MG63 (cell line): ENCODE measurements at places on chromosomes 3 and 15. TPM values are rescaled to one million over a fixed set of nuclear protein-coding genes. Genes with fewer than 3 reads are reported as not detected.

- DNase-seq = no peak
These were observed 132.9 kb downstream of the GABRB3 start for GRCh38 chr15:26639966-26640365.

MYL3 gene
- not detected in 2 replicates for total RNA-seq

- no peak for DNase-seq
These were observed 88.2 kb downstream of the FBN1 start for GRCh38 chr15:48557335-48557734.

DNA sequence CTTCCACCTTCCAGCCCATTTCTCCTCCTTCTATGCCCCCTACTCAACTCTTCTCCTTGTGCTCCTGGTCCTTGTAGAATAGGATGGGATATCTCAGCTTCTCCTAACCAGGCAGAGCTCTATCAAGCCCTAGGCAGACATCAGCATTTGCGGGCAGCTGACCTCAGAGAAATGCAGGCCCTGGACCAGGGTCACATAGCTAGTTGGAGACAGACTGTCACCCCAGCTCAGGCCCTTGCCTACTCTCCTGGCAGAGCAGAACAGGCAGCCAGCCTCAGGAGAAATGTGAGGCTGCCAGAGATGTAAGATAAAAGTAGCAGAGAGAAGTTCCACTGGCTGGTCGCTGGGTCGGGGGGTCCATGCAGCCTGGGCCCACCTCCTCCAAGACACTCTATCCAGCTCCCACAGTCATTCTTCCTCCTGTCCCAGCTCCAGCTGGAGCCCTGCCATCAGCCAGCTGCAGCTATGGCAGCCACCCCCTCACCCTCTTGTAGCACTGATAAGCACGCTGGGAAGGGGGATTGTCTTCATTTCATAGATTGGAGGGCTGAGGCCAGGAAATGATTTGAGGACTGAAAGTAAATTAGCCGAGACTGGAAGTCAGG, 4.0 kb downstream of the CYP8B1 start:
- DNase-seq = no peak

- DNase-seq = no peak
These were observed 5.5 kb upstream of the PLXND1 start for GRCh38 chr3:129611812-129612533.

DNA sequence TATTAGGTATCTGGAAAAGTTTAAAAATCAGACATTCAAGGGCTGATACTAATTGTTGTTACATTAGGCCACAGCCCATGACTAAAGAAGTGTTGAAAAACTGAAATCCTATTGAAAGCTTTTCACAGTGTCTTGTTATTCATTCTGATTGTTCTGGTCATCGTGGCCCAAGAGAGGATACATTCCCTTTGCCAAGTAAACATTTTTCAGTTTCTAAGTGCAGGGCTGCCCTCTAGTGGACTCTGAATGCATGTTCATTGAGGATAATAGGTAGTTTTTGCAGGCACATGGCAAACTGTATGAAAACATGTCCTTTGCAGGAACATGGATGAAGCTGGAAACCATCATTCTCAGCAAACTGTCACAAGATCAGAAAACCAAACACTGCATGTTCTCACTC, 181.1 kb downstream of the MYRIP start:
- peak; percentile 3 for DNase-seq

- no peak for DNase-seq
These were observed 250.8 kb upstream of the THBS1 start for GRCh38 chr15:39330061-39330460.

GRCh38 chr3:66047311-66048050, 8.8 kb upstream of the MAGI1 start:
- peak; percentile 79 for DNase-seq

DNA sequence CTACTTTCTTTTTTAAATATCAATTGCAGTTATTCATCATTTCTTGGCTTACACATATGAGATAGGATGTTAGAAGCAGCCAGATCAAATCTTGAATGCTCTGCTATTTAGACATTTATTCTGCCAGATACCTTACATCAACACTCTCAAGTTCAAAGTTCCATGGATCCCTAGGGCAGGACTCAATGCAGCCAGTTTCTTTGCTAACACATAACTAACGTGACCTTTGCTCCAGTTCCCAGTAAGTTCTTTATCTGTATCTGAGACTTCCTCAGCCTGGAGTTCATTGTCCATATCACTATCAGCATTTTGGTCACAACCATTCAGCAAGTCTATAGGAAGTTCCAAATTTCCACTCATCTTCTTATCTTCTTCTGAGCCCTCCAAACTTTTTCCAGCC, 939.9 kb downstream of the VGLL3 start:
- DNase-seq = no peak

DNA sequence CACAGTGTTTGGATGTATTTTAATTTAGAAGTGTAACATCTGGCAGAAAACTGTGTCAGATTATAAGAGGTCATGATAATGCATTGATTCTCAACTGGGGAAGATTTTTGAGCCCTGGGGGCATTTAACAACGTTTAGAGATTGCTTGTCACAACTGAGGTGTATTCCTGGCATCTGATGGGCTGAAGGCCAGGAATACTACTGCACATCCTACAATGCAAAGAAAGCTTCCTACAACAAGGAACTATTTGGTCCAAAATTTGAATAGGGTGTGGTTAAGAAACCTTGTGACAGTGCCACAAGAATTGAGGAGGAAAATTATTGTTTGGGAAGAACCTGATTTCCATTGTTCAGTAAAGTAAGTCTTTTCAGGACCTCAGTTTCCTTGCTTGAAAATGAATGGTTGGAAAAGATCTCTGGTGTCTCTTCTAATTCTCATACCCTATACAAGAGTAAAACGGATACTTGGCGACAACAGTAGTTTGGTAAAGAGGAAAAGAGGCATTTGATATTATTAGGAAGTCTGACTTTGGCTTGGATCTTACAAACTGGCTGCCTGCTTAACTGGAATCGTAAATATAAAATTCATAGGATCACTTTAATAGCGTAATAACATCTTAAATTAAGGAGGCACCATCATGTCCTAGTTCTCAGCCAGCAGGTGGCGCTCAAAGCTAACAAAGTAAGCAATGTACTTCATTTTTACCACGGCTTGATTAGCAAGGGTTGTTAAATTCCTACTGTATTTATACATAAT, 4.3 kb downstream of the DAZL start:
- DNase-seq = peak; percentile 22

GRCh38 chr15:86595741-86596140, 516.1 kb downstream of the AGBL1 start:
- peak; percentile 40 for DNase-seq

SPTBN5 gene
- 2.4 and 3.4 TPM in 2 replicates for total RNA-seq

NR2F2 gene
- 1.3 and 1.9 TPM in 2 replicates for total RNA-seq

- DNase-seq = no peak
These were observed 51.6 kb downstream of the RAB11A start for GRCh38 chr15:65920825-65921309.

- DNase-seq = peak; percentile 49
These were observed 412 bp upstream of the CTXN2 start for GRCh38 chr15:48190932-48191573.

DNA sequence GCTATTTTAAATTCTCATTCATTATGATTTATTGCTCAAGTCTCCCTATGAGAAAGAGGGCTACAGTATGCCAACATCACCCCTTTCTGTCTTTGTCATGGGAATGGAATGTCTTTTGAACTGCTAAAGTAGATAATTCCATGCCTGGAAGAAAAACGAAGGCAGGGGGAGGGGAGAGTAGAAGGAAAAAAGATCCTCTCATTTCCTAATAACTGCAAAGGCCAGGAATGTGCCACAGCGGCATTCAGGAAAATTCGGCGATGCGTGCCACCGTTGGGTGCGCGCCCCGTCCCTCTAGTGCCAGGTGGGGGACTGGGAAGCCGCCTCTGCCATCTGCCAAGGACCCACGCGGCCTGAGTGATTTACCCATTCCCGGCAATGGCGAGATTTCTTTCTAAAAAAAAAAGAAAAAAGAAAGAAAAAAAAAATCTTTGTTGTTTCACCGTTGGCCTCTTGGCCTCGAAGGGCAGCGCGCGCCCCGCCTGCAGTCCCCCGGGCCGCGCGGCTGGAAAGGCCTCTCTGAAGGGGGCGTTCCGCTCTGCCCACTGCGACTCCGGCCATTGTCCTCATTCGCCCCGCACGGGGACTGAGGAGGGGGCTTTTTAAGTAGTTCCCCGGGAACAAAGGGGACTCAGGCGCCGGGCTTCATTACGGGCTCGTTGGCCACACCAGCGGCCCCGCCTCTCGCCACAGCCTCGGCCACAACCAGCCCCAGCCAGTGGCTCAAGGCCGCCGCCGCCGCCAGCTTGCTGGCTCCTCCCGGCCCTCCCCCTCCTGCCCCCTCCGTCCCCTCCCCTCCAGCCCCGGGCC, 54.5 kb downstream of the CPN2 start:
- peak; percentile 70 for DNase-seq

SI gene
- total RNA-seq = not detected in 2 replicates

PLA2G4F gene
- total RNA-seq = not detected in 2 replicates
